ENCODE measurements at places on chromosomes 4 and X.

DNA sequence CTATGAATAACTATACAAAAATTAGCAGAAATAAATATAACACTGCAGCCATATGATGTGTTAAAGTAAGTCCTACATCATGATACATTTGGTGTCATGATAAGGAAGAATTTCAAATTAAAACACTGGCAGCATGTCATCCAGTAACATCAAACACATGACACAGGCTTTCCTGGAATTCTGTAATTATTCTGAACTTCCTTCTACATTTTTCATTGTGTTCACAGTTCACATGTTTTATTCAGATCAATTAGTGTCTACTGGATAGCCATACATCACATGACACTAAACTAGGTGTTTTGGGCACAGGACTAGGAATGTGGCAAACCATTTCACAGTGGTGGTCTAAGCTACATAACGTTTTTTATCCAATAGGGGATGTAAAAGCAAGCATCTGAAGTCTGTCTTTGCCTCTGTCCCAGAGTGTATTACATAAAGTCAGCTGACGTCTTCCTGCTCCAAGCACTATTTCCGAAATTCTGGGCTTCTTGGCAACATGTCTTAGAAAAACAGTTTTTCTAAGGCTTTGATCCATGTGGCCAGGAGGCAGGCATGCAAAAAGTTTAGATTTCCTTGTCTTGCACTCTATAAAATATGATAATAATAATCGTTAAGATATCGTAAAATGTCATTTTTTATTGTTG, 707.9 kb downstream of the CENPC start:
- DNase-seq = no peak

DNA sequence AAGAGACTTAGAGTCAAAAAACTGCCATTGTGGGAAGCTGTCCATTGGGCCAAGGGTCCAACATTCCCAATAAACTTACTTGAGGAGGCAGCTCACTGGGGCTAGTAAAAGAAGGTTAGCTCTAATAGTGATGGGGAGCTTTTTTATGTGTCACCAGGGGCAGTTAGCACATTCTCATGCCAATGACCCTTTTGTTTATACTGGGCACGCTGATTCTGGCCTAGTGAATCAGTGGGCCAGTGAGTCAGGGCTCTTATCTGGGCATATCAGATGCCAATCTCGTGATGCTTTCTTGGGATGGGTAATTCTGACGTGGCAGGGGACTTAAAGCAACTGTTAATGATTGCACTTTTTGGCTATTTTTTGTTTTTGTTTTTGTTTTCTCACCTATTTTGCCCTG, 27.8 kb downstream of the TCEAL1 start:
- no peak for DNase-seq

DNA sequence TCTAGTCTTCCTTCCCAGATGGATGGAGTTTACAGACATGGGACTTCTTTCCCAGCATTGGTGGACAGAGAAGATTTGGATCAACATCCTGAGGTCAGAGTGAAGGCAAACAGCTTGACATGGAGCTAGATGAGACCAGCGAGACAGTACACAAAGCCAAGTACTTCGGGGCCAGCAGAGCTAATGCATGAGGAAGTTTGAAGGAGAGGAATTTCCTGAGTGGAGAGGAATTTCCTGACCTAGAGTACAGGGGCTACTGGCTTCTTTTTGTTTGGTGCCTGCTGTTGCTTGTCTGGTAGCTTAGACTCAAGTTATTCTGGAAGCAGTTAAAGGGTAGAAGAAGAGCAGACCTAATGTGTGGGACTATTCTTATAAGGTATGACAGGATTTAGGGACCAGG, 69.1 kb upstream of the EOLA2 start:
- DNase-seq = no peak

- no peak for DNase-seq
These were observed 19.7 kb upstream of the CRMP1 start for GRCh38 chr4:5912614-5913019.

DNA sequence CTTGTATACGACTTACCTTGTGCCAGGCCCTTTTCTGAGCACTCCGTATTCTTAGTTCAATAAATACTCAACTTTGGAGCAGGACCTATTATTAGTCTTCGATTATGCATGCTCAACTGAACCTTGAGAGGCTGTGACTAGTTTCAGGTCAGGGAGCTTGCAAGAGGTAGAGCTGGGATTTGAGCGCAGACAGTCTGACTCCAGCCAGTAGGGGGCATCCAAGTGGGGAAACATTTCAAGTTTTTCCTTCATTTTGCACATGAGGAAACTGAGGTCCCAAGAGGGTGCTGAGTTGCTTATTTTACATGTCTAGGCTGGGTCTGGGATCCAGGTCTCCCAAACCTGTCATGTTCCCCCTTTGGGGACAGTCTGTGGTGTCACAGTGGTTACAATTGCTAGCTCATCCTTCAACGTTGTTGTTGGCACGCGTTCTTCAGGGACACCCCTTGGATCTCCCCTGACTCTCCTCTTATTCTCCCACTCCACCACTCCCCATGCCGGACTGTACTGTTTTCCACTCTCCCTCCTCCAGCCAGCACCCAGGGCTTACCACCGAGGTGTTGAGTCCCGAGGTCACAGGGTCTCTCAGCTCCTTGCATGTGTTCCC, 6.7 kb upstream of the PRICKLE3 start:
- no peak for DNase-seq

DNA sequence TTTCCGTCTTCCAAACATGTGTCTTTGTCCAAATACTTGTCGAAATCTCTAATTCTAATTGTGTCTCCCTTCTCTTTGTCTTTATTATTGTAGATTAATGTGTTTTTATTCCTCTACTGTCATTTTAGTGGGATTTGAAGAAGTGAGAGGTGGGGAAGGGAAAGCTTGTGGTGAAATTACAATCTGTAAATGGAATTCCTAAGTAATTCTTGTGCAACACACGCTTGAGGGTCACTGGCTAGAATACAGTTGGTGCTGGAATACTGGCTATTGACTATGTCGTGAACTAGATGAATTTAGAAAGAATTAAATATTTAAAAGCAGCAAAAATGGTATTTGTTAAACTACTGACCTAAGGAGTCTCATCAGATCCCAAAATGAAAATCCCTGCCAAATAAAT, 10.7 kb upstream of the FNIP2 start:
- no peak for DNase-seq

DNA sequence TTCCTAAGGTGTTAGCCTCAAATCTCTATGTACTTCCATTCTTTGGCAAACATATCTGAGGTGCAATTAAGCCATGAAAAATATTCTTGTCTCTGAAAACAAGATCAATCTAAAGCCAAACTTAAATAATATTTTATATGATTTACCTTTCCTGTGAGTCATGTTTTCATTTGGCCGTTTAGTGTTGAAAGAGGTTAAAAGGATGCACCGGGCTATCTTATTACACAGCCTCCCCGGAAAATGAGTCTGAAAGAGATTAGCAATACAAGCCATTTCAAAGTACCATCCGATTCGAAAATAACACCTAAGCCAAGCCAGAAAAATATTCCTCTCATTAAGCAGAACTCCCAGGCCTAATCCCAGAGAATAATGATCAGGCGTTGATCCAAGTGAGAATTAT, 161.5 kb upstream of the EPHA5 start:
- DNase-seq = no peak

- DNase-seq = no peak
These were observed 177.6 kb upstream of the EDNRA start for GRCh38 chr4:147303174-147303872.

DNA sequence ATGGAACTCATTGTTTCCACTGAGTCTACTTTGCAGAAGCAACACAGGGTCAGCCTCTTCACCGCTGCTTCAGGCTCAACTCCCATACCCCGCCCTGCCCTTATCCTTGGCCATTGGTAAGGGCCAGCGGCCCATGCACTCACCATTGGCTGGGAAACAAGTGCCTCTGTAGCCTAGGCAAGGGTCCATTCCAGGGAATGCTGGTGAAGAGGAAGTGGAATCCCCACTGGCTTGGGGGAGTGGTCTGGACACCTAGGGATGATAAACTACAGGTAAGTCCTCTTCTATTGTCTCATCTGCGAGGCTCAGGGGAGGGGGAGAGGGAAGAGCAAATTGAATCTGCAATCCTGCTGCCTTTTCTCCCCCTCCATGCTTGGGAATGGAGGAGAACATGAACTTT, 153.1 kb downstream of the SH3BGRL start:
- no peak for DNase-seq

DNA sequence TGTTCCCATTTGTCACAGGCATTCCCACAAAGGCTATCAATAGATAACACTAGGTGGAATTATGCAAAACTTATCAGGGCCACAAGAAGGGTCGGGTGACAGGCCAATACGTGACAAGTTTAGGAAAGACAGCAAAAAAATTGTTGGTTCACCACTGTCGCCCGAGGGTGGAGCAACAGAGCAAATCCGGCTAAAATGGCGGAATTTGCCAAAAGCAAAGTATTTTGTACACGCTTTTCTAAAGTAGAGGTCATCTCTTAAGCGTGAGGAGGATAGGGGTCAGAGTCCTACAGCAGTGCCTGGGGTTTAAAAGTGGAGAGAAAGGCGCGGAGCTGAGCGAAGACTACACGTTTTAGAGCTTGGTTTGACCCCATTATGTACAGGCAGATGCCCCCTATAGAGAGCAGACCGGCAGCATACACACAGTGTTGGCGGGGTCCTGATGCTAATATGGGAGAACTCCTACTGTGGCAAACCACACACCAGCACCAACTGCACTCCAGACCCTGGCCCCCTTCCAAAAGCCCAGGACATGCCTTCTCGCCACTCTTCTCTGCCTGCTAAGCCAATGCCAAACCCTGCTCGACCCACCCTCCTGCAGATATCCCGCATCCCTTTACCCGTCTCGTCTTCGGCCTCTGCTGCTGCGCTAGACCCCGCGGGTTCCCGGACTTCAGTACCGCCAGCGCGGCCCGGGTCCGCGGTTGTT, 733 bp downstream of the CCNA2 start:
- peak; percentile 53 for DNase-seq

DNA sequence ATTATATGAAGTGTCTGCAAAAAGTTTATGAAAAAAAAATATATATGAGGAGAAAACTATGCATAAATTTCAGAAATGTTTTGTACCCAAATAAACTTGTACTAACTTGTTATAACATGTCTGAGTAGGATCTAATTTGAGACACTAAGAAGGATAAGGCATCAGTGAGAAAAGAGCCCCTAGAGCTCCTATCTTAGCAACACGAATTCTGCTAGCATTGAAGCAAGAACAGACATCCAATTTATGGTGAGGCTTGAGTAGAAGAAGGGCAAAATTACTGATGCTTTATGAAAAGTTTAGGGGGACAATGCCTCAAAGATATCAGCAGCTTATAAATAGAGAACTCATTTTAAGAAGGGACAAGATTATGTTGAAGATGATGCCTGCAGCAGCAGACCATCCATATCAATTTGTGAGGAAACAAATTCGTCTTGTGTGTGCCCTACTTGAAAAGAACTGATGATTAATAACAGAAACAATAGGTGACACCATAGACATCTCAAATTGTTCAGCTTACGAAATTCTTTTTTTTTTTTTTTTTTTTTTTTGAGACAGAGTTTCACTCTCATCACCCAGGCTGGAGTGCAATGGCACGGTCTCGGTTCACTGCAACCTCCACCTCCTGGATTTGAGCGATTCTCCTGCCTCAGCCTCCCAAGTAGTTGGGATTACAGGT, 35.7 kb upstream of the ADAM29 start:
- no peak for DNase-seq

- DNase-seq = peak; percentile 48
These were observed 59.9 kb downstream of the GK start for GRCh38 chrX:30713061-30713525.

GRCh38 chrX:154516656-154517100, 646 bp upstream of the FAM3A start:
- DNase-seq = peak; percentile 65

GRCh38 chr4:6335040-6335590, 65.5 kb downstream of the WFS1 start:
- no peak for DNase-seq

- no peak for DNase-seq
These were observed 220.4 kb upstream of the RADX start for GRCh38 chrX:106391284-106391911.

- no peak for DNase-seq
These were observed 48.8 kb upstream of the GALNT7 start for GRCh38 chr4:173119818-173120217.

GRCh38 chr4:33160126-33160525, 2440.0 kb downstream of the PCDH7 start:
- no peak for DNase-seq

GRCh38 chr4:67873116-67873515, 10.7 kb downstream of the TMPRSS11D start:
- no peak for DNase-seq

GRCh38 chrX:148135738-148136137, 154.6 kb downstream of the FMR1NB start:
- peak; percentile 30 for DNase-seq

DNA sequence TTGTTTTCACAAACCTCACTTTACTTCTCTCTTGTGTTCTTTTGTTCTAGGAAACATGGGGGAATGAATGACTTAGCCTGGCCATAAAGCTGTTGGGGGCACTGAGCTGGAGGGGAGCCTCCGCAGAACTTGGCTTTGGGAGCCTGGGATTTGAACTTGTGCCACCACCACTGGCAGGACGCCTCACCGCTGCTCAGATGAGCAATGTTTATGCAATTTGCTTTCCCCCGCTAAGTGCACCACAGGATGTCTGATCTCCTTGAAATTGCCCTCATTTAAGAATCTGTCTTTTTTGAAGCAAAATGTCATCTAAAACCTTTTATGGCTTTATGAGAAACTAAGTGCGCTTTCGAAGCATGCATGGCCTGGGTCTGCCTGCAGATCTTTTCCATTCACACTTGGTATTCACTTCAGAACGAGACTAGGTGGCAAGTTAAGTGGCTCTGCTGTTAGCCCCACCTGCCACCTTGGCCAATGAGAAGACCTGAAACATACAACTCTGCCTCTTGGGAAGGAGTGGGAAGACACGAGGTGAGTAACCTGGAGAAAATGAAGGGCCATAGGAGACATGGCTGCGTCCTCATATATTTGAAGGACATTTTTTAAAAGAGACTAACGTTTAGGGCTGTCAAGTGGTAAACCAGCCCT, 119.3 kb downstream of the LDB2 start:
- no peak for DNase-seq

DNA sequence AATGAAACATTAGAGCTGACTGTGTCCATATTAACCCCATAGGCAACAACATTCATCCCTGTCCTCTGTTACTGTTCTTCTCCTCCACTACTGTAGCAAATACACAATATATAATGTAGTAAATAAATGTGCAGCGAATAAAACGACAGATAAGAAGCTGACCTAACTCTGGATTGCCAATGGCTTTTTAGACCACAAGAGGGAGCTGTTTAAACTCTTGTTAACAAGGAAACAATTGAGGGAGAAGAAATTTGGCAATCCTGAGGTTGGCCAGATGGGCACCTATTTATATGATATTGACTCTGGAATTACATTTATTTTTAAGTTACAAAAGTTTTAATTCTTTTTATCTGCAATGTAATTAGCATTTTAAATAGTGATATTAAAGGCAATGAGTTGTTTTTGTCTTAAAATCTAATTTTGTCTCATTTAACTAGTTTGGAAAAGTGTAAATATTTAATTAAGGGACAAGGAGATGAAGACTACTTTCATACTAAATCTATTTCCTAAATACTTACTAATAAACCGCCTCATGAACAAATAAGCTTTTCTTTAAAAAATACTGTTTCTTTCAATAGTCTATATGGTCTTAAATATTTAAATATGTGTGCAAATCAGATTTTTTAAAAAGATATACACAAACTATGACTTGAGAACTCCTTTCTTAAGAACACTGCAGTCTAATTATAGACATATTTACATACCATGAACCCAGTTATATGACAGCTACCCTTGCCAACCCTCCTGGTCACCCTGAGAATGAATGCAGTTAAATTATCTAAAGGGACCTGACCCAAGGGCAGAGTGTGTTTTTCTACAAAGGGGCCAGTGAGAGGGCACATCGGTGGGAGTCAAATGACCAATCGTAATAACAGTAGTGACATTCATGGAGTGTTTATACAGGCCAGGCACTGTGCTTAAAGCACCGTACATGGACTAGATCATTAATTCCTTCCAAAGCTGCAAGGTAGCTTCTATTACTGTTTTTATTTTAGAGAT, 52.9 kb upstream of the HPF1 start:
- DNase-seq = peak; percentile 24
